Naive thymus-derived CD4-positive, alpha-beta T cell (primary cell): ENCODE measurements at places on chromosomes 4 and X.

DNA sequence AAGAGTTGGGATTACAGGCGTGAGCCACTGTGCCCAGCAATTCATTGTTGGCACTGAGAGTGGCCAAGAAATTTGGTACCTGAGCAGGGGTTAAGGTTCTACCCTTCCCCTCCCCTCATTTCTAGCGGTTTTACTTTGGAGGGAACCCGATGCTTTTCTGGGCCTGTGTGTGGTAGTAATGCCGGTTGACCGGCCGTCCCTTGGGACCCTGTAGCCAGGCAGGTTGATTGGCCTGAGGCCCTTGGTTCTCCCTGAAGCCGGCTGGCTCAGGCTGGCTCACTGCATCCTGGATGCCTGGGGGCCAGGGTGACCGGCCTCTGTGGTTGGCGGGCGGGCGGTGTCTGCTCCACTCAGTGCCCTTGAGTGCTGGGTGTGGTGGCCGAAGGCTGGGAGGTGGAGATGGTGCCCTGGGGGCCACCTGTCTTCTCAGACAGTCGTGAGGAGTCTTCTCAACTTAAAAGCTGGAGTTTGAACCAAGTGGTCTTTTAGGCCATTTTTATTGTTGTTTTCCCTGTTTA, 45.6 kb downstream of the RGS12 start:
- H3K27me3 ChIP-seq: peaks cover 3% of the 10 kb centered on the region
- no peak overlapping the region for H3K4me3 ChIP-seq
- no peaks in the 10 kb centered on the region for H3K36me3 ChIP-seq
- no peak overlapping the region for H3K27ac ChIP-seq

DNA sequence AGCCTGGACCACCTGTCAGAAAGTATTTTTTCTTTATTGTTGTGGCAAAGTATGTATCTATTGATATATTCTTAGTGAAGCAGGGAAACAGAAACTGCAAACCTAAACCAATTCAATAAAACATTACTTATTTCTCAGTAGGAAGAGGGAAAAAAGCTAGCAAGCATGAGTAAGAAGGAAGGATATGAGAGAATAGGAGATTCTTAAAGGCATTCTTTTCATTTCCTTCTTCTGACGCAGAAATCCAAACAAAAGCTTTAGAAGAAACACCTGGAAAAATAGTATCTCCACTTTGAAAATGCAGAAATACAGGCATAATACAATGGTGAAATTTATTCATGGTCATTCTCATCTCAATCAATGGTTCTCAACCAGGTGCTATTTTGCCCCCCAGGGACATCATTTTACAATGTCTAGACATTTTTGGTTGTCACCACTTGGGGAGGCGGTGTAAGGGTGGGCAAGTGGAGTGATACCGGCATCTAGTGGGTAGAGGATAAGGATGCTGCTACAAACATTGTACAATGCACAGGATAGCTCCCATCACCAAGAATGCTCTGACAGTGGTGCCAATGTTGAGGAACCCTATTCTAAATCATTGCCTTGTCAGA, 21.7 kb upstream of the ATXN3L start:
- H3K27me3 ChIP-seq: no peaks in the 10 kb centered on the region
- H3K4me1 ChIP-seq: no peaks in the 10 kb centered on the region
- DNase-seq: no peak
- no peaks in the 10 kb centered on the region for H3K36me3 ChIP-seq
- no peak overlapping the region for H3K27ac ChIP-seq

DNA sequence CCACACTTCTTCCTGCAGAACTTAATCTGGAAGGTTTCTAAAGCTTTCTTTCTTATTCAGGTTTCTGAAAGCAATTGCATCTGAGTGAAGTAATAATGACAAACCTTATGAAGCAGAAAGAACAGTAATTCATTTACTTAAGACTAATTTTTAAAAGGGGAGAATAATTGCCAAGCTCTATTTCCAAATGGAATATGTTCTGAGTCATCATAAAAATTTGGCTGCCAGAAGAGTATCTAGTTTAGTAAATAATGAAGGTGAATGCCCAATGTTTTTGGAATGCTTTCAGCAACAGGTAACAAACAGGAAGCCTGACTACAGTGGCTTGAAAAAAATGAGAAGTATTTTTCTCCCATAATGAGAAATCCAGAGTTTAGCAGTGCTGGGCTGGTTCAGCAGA, 227.3 kb upstream of the TET2 start:
- no peak overlapping the region for H3K27ac ChIP-seq
- no peaks in the 10 kb centered on the region for H3K4me1 ChIP-seq
- H3K4me3 ChIP-seq: no peak overlapping the region
- DNase-seq: no peak
- H3K27me3 ChIP-seq: no peaks in the 10 kb centered on the region

- no peak for DNase-seq
- no peaks in the 10 kb centered on the region for H3K4me1 ChIP-seq
- no peaks in the 10 kb centered on the region for H3K27me3 ChIP-seq
- no peaks in the 10 kb centered on the region for H3K36me3 ChIP-seq
Observed at GRCh38 chr4:139606579-139607501, 50.8 kb upstream of the SETD7 start.
